ENCODE measurements at places on chromosomes 7 and 10. TPM values are rescaled to one million over a fixed set of nuclear protein-coding genes. Genes with fewer than 3 reads are reported as not detected.

DNA sequence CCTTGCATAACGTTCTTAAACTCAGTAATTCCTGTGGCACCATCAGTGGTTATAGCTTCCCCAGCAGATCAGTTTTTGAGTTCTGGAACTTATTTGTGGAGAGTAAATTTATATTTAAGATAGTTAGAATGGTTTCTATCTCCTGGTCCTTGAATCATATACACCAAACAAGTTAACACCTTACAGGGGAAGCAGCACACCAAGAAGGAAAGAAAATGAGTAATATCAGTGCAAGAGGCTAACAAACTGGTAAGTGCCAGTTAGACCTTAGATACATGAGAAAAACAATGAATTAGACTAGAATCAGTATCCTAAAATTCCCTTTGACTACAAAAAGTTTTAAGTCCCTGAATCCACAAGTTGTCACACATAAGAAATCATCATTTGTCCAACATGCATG is 54.2 kb downstream of the ABI1 start:
- no peak for DNase-seq

DNA sequence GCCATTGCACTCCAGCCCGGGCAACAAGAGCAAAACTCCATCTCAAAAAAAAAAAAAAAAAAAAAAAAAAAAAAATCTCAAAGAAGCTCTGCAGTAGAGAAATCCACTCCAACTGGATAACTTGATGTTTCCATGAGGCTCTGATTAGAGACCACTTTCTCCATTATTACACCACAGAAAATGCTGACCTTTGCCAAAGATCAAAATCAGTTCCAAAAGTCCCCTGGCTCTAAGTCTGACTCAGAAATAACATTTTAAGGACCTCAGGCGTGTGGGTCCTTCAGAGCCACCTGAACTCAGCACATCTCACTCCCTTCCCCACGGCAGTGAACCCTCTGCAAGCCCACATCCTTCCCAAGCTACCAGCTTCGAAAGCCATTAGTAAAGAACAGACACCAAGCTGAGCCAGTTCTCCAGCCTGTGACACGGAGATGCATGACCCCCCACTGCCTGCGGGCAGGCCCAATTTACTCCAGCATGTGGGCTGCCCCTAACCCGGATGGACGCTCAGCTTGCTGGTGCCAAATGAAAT is 13.8 kb upstream of the TMEM120A start:
- no peak for DNase-seq

- no peak for DNase-seq
Measured at GRCh38 chr7:135290594-135290993, 57.0 kb downstream of the STRA8 start.

- peak; percentile 59 for DNase-seq
Measured at GRCh38 chr10:5603848-5604170, 62.6 kb downstream of the ASB13 start.

DNA sequence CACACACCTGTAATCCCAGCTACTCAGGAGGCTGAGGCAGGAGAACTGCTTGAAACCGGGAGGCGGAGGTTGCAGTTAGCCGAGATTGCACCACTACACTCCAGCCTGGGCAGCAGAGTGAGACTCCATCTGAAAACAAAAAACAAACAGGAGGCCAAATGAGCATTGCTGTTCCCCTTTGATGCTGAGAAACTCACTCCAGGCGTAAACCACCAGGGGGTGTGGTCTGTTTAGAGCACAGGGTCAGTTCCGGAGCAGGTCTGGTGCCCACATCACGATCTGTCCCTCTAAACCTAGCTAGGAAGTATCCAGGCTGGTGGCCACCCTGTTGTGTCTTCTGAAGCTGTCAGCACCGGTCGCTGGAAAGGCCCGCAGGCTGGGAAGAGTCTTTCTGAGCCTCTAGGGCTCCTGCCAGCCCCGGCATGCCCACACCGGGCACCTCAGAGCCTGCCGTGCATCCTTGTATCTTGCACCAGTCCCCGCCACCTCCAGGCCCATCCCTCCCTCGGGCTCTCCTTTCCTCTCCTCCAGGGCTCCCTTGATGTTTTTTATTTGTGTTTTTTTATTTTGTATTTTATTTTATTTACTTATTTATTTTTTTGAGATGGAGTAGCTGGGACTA is 66.3 kb upstream of the SH2B2 start:
- DNase-seq = no peak

- no peak for DNase-seq
Measured at GRCh38 chr10:133101416-133101810, 13.7 kb downstream of the ADGRA1 start.

GRCh38 chr7:81705206-81705605 is 64.6 kb downstream of the HGF start:
- DNase-seq = no peak

DNA sequence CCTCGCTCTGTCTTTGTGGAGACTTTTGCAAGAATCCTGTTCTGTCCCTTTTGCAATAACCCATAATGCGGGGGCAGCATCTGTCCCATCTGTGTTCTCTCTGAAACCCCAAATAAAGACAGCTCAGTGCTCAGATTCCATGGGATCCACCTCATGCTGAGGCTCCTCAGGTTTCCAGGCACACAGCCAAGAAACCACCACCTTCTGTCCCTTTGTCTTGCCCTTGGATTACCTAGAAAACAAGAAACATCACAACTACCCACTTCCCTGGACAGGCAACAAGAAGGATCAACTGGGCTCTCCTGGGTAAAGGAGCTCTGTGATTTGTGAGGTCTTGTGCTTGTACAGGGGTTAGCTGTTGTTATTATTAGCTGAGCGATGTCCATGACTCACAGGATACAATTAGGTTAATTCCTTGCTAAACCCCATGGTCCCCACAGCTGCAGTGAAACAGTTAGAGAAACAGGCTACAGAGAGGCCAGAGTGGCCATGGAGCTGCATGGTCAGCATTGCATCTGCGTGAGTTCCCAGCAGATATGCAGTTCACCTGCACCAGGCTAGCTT is 50.2 kb downstream of the CXCL12 start:
- no peak for DNase-seq

- peak; percentile 23 for DNase-seq
Measured at GRCh38 chr7:28093623-28094232, 86.9 kb downstream of the JAZF1 start.

GRCh38 chr10:113746217-113746957 is 5.1 kb upstream of the PLEKHS1 start:
- peak; percentile 43 for DNase-seq

DNA sequence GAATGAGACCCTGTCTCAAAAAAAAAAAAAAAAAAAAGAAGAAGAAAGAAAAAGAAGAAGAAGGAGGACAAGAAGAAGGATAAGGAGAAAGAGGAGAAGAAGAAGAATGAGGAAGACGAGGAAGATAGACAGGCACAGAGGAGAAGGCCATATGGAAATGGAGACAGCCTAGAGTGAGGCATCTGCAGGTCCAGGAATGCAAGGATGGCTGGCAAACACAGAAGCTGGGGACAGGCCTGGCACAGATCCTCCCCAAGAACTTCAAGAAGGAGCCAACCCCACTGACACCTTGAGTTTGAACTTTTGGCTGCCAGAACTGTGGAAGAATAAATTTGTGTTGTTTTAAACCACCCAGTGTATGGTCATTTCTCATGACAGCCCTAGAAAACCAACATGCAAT is 38.9 kb downstream of the SPOCK2 start:
- no peak for DNase-seq

- no peak for DNase-seq
Measured at GRCh38 chr7:144001543-144001942, 1.4 kb downstream of the OR6B1 start.

GRCh38 chr7:17719998-17720397 is 220.3 kb downstream of the SNX13 start:
- DNase-seq = no peak

DNA sequence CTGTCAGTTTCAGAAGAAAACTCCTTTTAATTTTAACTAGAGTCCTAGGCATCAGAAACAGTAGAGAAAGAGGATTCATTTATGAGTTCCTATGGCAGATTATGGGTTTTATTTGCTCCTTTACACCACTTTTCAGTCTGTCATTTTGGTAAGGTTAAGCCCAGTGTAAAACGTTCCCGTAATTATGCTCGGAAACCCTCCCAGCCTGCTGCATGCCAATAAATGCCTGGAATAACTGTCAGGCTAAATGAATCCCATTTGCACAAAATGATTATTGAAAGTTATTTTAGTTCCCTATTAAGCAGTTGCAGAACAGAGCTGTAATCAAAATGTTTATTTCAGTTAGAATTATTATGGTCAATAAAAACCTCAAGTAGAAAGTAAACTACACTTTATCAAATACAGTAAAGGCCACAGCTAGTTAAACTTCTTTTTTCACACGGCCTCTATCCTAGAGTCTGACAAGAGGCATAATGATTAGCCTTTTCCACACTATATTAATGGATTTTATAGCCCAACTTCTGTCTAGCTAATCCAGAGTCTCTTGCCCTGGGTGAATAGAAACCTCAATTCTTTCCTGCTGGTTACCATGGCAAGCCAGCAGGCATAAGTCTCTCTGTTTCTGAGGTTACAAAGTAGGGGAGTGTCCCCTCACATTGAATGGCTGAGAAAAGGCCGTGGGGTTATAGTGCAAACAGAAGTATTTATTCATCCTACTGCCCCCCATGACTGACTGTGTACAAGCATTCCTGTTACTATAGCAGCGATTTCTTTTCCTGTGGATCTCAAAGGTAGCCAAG is 80.8 kb upstream of the NPVF start:
- DNase-seq = no peak

GRCh38 chr10:30155401-30155800 is 96.0 kb upstream of the JCAD start:
- no peak for DNase-seq

GRCh38 chr10:78248651-78249464 is 215.2 kb downstream of the RPS24 start:
- no peak for DNase-seq

DNA sequence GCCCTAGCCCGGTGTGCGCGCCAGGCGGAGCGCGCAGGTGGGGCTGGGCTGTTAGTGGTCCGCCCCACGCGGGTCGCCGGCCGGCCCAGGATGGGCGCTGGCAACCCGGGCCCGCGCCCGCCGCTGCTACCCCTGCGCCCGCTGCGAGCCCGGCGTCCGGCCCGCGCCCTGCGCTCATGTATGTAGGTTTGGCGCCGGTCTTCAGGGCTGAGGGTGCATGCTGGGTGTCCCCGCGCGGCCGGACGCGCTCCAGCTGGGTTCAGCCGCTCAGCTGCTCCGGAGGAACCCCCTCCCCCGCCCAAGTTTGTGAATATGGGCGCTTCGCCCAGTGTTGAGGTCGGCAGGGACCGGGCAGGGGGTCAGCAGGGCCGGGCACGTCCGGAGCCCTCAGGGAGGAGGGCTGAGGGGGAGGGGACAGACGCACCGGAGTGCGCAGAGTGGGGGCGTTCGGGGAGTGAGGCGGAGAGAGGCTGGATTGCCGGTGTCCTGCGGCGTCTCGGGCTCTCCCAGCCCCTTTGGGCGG is 559 bp downstream of the VWC2 start:
- DNase-seq = no peak

DNA sequence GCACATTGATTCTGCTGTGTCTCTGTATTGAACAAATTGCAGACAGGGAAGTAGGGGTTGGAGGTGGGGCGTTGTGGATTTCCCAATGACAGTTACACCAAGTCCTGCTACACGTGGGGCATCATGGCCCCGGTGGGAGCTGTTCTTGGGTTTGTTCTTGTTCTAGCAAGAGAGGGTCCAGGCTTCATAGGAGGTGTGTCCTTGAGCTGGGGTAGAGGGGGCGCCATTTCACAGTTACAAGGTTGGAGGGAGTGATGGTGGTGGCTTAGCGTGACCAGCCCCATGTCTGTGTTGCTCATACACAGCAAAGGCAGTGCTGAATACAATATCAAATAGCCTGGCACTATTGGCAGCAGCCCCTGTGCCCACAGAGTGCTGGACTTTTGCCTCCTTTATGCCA is 15.7 kb downstream of the SH2D4B start:
- DNase-seq = no peak

DNA sequence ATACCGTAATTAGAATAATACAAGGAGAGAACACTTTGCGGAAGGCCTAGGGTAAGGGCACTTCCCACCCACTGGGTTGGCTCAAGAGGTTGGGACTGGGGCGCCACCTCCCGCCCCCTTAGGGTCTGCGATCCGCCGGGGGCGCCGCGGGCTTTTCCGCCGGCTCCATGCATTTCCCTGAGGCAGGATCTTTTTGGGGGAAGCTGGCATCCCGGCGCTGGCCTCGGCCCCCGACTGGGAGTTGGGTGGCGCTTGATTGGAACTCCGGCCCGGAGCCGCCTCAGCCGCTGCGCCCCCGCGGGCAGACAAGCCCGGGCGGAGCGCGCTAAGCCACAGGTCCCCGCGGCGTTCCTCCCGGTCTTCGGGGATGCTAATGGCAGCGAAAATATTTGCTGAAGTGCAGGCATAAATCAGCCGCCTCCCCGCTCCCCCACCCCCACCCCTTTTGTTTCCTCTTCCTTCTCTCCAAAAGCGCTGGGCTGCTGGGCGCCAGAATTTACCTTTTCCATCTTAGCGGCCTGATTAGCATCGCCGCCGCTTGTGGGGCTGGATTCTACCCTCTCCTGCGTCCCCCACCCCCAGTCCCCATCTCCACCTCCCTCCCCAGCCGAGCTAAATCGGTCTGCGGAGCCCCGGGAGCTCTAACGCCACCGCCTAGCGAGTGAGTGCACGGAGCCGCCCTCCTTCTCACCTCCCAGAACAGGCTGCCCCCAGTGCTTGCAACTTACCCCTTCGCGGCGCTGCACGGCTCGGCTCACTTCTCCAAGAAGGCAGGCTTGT is 5.1 kb downstream of the UNC5B start:
- no peak for DNase-seq

- DNase-seq = no peak
Measured at GRCh38 chr7:144720710-144721109, 115.1 kb downstream of the TPK1 start.

DNA sequence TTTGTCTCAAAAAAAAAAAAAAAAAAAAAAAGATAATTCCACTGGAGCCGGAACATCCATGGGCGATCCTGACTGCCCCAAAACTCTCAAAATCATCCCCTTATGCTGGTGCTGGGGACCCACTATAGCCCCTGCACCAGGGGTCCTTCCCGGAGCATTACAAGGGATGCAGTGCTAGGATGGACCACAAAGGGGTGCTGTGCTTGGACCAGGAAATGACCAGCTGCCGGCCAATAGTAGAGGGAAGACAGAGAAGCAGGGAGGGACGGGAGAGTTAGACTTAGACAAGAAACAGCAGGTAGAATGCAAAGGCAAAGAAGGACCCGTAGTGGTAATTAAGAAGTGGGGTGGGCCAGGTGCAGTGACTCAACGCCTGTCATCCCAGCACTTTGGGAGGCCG is 40.5 kb downstream of the RCC1L start:
- DNase-seq = peak; percentile 18

FAM180A gene
- polyA plus RNA-seq = not detected

SEPTIN7 gene
- polyA plus RNA-seq = 103 TPM

FZD1 gene
- 0.33 TPM for polyA plus RNA-seq

SEMA3E gene
- polyA plus RNA-seq = not detected

ARPC1B gene
- polyA plus RNA-seq = 72.9 TPM

NOS3 gene
- polyA plus RNA-seq = 7.5 TPM

UCN3 gene
- not detected for polyA plus RNA-seq

TET1 gene
- polyA plus RNA-seq = 4.7 TPM
